ENCODE measurements at places on chromosomes 11 and 22.

DNA sequence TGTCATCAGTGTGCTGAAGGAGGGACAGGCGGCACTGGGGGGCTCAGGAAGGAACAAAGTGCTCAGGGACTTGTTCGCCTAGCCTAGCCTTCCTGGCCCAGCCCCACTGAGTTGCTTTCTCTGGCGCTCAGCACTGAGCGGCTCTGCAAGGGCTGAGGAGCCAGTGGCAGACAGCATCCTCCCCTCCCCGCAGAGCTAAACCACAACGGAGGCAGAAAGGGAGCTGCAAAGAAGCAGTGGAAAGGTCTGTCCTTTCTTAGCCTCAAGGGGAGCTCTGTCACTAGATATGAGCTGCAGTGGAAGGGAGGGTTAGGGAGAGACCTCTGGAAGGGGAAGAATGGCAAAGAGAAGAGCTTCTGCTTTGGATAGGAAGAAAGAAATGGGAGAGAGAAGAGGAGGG is 89.7 kb upstream of the PHOX2A start:
- no peak for DNase-seq

- no peak for DNase-seq
Observed at GRCh38 chr11:128893578-128894285, 2.6 kb downstream of the KCNJ5 start.

DNA sequence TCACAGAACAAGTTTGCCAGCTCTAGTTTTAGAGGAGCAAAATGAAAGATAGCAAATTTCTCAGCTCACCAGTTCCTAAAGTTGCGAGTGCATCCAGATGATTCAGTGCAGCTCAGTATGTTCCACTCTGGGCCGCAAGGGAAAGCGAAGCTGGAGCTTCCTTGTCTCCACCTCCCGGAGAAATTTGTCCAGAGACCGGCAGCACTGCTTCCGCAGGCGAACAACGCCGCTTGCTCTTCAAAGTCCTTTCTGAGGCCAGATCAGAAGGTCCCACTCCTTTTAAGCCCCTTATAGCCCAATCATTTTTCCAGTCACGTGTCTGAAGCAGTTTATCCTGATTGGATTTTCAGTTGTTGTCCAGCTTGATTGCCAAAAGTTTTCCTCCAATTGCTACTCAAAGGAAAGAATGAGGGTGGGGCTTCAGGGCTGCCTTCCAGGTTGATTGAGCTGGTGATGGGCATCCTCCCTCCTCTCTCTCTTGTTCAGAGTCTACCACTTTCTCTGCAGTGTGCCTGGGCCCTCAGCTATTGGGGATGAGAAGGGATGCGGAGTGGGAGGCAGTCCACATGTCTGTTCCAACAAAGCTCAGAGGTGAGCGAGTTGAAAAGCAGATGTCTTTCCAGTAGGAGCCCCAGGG is at the start of gene ZNF280A:
ZNF280A (minus strand) TSS at position 251 of the 637 bp plus-strand sequence. CDS start 4,640 bp downstream, outside the sequence.
- no peak for DNase-seq

DNA sequence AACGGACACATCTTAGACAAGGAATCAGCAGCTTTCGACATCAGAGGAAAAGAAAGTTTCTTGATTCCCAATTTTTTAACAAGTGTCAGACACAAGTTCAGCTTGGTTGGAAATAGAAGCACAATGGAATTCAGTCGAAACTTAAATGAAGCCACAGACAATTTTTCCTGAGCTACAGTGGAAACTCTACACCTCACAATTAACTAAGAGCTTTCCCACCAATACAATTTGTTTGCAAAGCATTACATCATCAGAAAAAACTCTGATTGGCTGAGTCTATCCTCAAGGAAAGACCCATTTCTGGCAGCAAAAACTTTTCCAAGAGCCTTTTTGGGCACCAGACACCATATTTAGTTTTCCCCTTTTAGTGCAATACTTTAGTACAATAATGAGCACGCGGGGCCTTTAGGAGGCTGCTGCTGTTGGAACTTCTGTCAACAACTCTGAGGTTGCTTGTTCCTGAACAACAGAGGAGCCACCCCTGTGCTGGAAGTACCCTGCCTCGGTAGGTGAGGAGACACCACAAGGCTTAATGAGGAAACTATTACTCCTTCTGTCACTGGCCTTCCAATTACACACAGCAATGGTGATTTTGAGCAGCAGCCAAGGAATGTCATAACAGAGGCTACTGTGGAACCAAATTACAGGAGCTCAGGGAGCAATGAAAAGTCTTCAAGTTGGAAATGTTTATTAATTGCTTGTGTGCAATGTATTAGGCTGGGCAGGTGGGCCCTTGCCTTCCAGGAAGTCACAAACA is 61.9 kb upstream of the BARX2 start:
- DNase-seq = no peak

GRCh38 chr11:46305295-46305694 is 27.8 kb downstream of the CREB3L1 start:
- DNase-seq = no peak

- no peak for DNase-seq
Observed at GRCh38 chr11:2432628-2433071, 11.7 kb downstream of the TRPM5 start.
